Camera-type eye (tissue), 1 donor: ENCODE measurements at places on chromosomes 5 and 9. TPM values are rescaled to one million over a fixed set of nuclear protein-coding genes. Genes with fewer than 3 reads are reported as not detected.

Gene NR6A1
- 3.2 TPM for total RNA-seq

Gene SPATA31D4
- total RNA-seq: not detected

Gene SV2C
- total RNA-seq: 3.1 TPM

Gene AQP7
- total RNA-seq: not detected

Gene PAIP1
- 131 TPM for total RNA-seq

Gene SPATA31E1
- not detected for total RNA-seq
